Left lung (tissue), 14 donors: ENCODE measurements at places on chromosomes 4 and X. TPM values are rescaled to one million over a fixed set of nuclear protein-coding genes. Genes with fewer than 3 reads are reported as not detected.

DNA sequence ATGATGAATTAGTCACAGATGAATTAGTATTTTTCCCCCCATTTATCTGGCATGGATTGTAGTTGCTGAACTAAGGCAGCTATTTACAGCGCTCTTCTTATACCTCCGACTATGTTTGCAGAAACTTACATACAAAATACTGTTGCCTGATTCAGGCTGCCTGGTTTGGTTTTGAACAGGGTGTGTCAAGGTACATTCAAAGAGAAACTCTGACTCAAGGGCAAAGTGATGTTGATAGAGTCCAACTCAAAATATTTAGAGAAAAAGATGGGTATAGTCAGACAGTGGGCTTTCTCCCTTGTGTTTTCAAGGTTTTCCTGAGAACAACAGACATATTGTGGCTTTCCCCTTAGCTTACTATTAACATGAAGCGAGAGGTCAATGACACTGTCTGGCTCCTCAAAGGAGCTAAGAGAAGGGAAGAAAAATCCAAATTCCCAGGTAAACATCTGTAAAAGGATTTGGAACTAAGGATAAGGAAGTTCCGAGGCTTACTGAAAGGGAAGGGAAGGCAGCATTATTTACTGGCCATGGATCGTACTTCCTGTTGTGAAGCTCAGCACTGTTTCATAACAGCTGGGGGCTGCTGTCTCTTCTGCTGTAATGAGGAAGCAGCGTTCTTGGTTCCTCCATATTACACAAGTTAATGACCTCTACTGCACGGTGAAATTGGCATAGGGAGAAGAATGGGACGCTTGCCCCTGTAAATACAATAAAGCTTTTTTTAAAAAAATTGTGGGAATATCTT is 30.9 kb downstream of the FAM9C start:
- DNase-seq = peak; percentile 56

DNA sequence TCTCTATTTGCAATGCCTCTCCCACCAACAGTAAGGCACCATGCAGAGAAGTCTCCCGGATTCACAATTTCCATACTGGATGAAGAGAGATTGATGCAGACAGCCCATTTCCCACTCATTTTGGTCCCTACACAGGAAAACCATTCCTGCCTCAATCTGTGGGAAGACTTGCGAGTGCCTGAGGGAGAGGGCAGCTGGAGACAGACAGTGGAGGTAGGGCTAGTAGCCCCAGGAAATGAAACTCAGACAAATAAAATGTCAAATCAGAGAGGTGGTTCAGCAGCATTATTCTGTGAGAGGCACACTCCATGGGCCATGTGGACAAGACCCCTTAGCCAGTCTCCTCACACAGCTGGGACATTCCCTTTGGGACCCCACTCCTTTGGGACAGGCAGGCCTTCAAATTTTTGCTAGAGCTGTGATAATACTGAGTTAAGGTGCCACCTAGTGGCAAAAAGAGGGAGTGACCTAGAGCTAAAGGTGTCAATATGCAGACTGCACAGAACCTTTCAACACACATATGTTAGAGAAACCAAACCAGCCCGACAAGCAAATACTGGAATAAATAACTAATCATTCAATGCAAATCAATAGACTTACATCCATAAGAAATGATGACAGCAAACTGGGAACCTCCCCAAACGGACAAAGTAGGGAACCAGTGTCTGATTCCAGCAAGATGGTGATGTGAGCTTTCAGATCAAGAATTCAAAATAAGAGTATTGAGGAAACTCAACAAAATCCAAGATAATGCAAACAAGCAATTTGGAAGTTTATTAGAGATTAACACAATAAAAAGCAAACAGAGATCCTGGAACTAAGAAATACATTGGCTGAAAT is 1865.3 kb upstream of the AGA start:
- no peak for DNase-seq

DNA sequence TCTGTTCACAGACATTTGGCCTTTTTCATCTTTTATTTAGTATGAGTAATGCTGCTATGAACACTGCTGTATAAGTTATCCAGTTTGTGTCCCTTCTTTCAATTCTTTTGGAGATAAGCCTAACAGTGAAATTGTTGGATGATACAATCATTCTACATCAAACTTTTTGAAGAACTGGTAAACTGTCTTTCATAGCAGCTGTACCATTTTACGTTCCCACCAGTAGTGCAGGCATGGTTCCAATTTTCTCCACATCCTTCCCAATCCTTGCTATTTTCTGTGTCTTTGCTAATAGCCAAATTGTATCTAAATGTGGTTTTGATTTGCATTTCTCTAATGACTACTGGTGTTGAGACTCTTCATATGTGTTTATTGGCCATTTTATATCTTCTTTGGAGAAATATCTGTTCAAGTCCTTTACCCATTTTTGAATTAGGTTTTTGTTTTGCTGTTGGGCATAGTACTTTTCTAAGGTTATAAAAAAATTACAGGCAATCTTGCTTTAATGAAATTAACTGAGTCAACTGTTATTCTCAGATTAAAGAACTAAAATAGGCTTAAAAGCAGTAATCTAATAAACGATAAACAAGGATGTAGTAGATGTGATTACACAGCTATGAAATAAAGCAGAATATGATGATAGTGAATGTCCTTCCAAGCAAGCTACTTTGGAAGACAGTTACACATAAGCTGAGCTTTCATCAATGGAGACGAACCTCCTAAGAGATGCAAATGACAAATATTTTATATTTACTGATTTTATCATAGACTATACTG is 57.2 kb downstream of the FBXW7 start:
- no peak for DNase-seq

- no peak for DNase-seq
Measured at GRCh38 chr4:113499696-113500095, 261.8 kb downstream of the CAMK2D start.

GRCh38 chr4:140117947-140118346 is 36.0 kb downstream of the MAML3 start:
- DNase-seq = no peak

DNA sequence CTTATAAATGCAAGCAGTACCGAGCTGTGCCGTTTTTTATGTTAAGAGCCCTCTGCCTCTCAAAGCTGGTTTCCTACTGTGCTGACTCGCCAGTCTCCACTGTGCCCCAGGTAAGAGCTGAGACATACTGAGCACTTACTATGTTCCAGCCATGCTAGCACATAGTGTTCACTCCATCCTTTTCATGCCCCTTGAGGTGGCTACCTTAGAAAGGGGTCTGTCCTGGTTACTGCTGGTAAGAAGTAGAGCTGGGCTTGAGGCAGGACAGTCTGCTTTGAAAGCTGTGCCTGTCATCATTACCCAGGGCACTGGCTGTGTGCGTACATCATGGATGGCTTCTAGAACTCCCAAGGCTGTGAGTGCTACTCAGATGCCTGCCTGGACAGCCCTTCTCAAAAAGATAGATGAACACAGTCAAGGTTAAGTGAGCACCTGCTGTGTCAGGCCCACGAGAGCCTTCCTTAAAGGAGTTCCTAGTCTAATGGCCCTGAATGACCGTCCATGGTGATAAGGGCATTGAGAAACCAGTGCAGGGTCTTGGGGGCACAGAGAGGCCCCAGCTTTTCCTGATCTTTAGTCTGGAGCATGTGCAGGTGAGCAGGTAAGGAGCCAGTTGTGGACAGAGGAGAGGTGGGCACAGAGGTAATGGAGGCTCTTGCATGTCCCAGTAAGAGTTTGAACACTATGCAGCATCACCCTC is 1.6 kb downstream of the STK32B start:
- no peak for DNase-seq

GRCh38 chrX:23883737-23884354 is 23.9 kb downstream of the APOO start:
- no peak for DNase-seq

GRCh38 chr4:177367336-177367735 is 57.7 kb downstream of the NEIL3 start:
- DNase-seq = no peak

DNA sequence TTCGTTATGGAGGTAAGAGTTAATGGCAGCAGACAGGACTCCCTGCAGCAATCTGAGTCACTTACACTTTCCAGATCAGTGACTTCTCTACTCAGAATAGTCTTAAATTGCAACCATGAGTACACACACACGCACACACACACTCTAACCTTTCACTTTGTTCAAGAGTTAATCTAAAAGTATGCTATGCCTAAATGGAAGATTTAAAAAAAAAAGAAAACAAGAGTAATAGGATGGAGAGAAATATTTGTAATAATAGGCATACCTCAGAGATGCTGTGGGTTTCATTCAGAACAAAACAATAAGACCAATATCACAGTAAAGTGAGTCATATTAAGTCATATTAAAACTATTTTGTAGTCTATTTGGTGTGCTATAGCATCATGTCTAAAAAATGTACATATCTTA is 969.1 kb upstream of the PCDH10 start:
- DNase-seq = no peak

DKC1 gene
- 70.0 TPM for polyA plus RNA-seq

GAGE2A gene
- not detected for polyA plus RNA-seq
